Inflammatory macrophage treated with lipopolysaccharide for 4 hours (primary cell): ENCODE measurements at places on chromosomes 4 and X.

GRCh38 chr4:84535901-84536300 is 36.8 kb upstream of the NKX6-1 start:
- no peak for DNase-seq

GRCh38 chrX:19827088-19827487 is 60.3 kb downstream of the SH3KBP1 start:
- no peak for DNase-seq

DNA sequence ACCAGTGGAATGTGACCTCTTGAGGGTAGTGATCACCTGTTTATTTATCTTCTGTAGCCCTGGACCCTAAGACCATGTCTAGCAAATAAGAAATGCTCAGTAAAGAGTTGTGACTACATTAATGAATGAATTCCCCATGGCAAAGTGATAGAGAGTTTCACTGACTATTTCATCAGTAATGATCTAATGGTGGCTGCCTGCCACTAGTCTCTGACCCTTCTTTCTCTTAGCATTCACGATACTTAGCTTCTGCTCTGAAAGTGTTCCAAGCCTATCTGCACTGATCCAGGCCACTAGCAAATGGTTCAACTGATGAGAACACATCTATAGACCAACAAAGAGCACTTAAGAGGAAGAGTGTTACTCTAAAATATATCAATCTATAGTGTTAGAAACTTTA is 50.0 kb upstream of the RASGEF1B start:
- no peak for DNase-seq

DNA sequence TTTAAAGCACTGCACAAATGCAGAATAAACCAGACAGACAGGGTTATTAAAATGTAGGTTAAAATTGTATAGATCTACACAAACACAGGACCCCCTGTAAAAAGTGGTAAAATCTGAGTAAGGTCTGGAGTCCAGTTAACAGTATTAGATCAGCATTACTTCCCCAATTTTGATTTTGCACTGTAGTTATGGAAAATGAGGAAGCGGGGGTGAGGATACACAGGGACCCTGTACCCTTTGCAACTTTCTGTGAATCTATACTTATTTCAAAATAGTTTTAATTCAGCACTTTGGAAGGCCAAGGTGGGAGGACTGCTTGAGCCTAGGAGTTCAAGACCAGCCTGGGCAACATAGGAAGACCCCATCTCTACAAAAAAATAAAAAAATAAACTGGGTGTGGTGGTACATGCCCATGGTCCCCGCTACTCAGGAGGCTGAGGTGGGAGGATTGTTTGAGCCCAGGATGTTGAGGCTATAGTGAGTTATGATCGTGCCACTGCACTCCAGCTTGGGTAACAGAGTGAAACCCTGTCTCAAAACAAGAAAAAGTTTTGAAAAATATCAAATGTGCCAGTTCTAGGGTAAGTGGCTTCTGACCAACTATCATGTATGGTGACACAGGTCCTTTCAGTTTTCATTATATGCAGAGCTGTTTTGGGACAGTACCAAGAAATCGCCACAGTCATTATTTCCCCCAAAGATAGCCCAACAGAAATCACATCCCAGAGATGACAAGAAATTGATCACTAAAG is 17.7 kb downstream of the SEL1L3 start:
- peak; percentile 83 for DNase-seq

GRCh38 chr4:89733946-89734345 is 103.0 kb downstream of the SNCA start:
- DNase-seq = peak; percentile 74

DNA sequence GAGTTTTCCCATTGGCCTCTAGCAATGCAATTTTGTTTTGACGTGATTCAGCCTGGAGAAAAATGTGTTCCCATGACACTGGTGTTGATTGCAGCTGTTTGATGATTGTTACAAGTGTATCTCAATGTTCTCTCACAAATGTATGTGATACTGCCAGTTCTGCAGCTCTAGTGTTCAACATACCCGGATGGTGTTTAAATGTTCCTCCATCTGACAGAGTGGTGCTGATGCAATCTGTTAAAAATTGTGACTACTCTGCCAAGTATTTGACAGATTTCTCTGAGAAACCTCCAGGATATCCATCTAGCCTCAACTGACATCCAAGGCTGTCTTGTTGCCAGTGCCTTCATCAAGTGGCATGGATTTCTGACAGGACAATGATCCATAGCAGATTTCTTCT is 657.2 kb upstream of the DIAPH2 start:
- no peak for DNase-seq

DNA sequence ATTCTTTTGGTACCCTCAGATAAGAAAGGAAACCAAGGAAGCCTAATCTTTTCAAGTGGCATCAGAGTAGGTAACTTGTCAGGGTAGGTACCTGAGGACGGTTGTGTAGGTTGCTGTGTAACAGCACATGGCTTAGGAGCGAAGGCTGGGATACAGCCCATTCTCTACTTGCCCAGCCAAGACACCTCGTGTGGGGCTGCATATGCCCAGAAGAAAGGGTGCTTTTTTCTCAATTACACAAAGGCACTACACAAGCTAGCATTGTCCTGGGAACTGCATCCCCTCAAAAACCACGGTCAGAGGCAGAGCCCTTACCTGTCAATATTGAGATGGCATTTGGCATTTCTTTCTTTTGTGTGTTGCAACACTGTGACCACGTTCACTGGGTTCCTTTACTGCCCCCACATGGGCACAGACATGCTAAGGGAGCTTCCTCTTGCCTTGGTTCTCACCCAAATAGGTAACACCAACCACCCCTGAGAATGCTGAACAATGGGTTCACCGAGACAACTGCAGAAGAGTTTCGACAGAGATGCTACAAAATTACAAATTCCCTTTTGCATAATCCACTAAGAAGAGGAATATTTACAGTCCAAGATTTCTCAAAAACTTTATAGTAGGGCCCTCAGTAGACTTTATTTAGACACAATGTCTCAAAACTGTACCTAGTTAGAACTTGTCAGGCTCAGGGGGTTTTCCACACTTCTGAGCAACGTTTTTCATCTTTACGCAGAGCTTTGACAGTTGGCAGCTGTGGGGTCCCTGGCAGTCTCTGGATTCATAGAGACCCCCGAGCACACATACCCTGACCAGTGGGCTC is 35.8 kb upstream of the TNIP3 start:
- DNase-seq = peak; percentile 70

- no peak for DNase-seq
Measured at GRCh38 chr4:150781191-150781590, 199.2 kb downstream of the MAB21L2 start.

DNA sequence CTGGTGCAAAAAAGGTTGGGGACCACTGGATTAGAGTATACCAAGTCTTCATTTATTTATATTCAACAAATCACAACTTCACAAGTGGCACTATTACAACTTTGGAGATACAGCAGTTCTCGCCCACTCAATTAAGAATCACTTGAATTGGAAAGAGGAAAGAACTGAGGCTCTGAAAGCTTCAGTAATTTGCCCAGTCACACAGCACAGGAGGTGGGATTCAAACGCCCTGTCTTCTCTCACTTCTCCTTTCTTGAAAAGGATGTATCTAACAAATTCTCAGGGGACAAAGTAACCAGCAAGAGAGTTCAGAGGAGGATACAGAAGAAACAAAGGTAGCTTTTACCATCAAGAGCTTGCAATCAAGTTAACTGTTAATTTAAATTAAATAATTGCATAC is 12.4 kb downstream of the SMIM14 start:
- peak; percentile 81 for DNase-seq

DNA sequence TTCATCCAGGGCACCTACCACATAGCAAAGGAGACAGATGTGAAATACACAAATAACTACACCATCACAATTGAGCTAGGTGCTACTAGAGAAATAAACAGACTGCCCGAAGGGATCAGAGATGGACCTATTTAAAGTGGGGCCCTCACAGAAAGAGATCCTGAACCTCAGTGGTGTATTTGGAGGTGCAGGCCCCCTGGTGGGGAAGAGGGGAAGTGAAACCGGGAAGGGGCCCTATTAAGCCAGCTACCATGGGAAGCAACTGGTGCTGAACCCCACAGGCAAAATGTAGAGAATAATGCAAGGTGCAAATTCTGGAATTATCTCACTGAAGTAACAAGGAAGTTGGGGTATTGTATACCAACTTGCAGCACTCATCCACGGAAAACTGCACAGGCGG is 78.6 kb upstream of the FAM9A start:
- DNase-seq = no peak

DNA sequence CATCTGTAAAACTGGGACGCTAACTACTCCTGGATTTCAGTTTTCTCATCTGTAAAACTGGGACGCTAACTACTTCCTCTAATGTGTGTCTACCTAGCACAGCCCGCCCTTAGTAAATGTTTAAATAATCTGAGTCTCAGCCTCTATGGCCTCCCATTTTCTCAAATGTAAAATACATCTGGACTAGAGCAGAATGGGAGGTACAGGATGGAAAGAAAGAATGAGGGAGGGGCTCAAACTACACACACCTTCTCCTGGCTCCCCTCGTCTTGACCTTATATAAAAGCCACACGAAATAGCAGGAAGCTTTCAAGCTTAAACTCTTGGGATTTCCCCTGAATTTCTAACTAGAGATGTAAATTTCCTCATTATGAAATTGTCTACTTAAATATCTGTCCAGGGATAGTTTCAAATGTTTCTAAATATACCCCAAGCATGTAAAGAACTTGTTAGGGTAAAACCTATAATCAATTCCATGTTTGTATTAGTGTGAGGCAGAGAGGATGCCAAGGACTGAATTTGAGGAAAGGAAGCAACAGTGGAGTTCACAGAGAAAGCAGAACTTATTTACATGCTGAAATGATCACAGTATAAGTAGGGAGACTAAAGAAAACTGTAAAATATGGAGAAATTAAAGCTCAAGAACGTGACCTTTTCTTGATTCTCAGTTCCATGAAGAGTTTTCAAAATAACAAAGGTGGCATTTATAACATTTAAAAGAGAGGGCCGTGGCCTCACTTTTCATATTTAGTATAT is 220.0 kb downstream of the NWD2 start:
- DNase-seq = peak; percentile 31

DNA sequence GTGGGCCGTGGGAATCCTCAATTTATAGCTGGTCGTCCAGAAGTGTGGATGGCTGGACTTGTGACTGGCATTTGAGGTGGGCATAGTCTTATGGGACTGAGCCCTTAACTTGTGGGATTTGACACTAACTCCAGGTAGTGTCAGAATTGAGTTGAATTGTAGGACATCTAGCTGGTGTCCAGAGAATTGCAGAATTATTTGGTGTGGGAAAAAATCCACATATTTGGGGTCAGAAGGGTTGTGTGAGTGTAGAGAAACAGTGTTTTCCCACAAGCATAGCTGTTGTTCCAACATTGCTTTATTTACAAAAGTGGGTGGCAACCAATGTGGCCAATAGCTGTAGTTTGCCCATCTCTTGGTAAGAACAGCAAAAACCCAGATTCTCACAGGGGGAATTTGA is 91.3 kb downstream of the MOSPD2 start:
- no peak for DNase-seq

DNA sequence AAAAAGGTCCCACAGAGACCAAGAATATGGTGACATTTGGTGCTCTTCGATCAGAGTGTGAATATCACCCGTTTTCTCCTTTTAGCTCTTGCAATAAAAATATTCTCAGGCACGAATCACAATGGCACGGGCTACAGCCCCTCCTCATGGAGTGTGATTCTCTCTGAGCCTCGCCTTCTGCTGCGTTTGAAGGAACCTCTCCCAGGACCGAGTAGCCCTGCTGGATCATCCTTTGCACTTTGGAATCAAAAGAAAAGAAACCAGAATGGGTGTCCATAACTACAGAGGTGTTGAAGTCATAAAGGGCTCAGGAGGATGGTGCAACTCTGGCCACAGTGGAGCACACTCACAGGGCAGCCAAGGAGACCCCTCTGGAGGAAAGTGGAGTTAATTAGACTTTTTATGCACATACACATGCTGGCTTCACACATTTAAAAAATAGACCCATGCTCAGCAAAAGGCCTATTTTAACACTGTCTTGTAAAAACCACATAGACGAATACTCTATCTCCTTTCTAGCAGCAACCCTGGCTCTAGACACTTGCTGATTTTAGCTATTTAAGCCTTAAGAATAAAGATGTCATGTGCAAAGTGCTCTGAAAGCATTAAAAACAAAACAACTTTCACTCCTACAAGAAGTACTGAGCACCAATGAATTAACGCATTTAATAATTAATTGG is 19.1 kb downstream of the MAML3 start:
- no peak for DNase-seq

- no peak for DNase-seq
Measured at GRCh38 chr4:107261241-107261874, 225.2 kb upstream of the DKK2 start.

DNA sequence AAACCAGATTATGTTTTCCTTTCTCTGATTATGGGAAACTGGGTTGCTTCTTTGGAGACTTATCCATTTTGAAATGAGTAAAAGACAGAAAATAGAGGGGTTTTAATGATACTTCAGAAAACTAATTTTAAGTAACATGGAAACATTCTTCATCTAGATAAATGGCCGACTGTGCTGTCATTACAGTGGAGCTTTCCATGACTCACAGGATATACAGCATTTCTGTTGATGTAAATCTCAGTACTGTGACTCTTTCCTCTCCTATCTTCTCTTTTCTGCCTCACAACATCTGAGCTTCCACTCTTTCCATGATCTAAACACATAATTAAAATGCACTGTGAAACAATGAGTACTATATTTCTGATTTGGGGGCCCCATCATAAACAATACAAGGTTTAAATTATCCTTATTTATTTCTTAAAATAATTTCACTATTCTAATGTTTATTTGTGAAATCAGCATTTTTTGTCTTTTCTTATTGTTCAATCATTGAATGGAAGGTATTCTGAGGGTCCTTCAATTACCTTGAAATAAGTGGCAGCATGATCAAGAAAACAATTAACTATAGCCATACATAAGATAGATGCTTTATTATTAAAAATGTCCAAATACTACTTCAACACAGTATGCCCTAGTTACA is 19.3 kb downstream of the SEC24D start:
- DNase-seq = no peak

- DNase-seq = no peak
Measured at GRCh38 chr4:56622176-56622575, 58.9 kb downstream of the HOPX start.

- no peak for DNase-seq
Measured at GRCh38 chrX:47873123-47873522, 36.4 kb downstream of the ZNF81 start.

GRCh38 chr4:61200187-61200915 is at the start of gene ADGRL3:
Gene ADGRL3 (plus strand): TSS chr4:61200326.
- DNase-seq = no peak

GRCh38 chrX:1511829-1512228 is 25.2 kb downstream of the P2RY8 start:
- no peak for DNase-seq

DNA sequence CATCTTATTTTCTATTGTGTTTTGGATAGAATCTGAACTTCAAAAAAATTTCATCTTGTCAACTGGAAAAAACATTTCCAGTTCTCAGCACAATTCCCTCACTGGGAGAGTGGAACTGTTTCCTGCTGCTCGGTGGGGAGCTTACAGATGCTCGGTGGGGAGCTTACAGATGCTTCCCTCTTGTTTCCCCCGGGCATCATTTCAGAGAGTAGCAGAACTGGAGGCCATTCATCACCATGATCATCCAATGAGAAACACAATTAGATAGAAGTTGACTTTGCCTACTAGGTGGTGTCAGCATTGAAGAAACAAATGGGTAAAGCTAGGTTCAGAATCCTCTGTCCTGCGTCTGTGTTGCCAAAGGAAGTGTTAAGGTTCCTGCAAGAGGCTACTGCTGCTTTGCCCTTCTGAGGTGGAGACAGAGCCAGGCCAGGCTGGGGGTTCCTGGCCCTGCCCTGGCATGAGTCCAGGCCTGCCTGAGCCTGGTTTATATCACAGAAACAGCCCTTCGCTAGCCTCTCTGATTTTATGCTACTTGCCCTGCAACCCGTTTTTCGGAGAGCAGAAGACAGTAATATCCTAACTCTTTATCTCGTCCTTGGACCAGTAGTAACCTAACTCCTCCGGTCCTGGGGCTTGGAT is 70.6 kb downstream of the TAPT1 start:
- DNase-seq = no peak
